ENCODE measurements at places on chromosomes 11 and 22.

DNA sequence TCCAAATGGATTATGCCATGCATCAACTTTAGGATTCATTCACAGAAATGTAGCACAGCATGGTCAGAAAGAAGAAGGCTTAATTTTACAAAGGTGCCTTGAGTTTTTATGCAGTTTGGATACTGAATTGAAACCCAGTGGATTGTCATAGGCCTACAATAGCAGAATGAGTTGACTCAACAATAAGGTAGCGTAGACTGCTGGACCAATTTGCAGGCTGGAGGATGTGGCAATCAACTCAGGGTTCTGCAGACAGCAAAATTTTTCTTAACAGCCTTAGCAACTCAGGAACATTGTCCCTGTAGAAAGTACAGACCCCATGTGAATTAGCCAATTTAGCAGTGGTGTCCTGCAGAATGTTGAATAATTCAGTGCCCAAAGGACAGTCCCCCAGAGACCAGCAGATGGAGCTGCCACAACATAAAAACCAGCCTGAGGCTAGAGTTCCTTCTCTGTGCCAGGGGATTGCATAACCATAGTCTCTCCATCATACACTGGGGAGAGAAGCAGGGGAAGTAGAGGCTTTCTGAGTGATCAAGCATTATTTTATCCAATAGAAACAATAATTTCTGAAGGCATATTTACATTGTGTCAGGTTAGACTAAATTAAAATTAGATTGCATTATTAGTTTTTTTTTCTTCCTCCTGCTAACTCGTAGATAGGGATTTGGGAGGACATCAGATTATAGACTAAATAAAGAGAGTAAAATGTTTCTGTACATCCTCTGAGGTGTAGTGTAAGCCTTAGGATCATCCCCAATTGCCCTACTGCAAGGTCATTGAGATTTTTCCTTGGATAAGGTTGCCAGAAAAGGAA lies 20.3 kb upstream of the MRPL17 start:
- no peak overlapping the region for H3K27ac ChIP-seq
- no peak overlapping the region for H3K4me3 ChIP-seq
- H3K27me3 ChIP-seq, result peaks cover 3% of the 10 kb centered on the region
- H3K36me3 ChIP-seq, result no peaks in the 10 kb centered on the region
- peaks cover 6% of the 10 kb centered on the region for H3K4me1 ChIP-seq
- no peak for DNase-seq

DNA sequence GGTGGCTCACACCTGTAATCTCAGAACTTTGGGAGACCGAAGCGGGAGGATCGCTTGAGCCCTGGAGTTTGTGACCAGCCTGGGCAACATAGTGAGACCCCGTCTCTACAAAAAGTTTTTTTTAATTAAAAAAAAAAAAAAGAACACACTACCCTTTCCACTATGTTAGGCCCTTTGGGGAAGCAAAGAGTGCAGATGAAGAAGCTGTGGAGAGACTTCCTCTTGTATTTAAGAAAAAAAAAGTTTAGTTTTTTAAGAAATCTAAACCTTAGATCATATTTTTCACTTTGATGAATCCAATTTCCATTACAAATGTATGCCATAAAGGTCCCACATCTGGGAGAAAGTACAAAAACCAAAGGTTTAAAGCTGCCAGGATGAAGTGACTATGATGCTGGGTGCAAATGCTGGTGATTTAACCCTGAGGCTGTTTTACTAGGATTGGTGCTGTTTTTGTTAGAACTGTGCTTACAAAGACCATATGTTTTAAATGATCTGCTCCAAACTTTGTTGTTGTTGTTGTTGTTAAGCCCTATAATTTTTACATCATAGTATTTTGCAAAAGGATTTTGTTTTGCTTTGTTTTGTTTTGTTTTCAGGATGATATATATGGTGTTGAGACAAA lies 28.9 kb upstream of the ACER3 start:
- no peaks in the 10 kb centered on the region for H3K4me1 ChIP-seq
- no peaks in the 10 kb centered on the region for H3K36me3 ChIP-seq
- no peak overlapping the region for H3K4me3 ChIP-seq
- H3K27me3 ChIP-seq, result no peaks in the 10 kb centered on the region

DNA sequence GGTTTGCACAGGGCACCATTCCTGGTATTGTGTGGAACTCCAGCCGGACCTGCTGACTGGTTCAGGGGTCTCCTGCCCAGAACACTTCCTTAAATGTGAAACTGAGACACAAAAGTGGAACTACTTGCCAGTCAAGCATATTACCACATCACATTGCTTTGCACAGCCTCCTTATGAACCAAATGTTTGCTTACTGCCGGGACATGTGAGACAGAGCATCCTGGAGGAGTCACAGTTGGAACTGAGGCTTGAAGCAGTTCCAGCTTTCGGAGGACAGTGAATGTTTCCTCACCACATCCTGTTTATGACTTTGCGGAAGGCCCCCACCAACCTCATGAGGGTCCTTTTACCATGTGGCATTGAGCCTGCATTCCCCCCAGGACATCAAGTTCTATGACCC lies 105.8 kb upstream of the ARHGAP42 start:
- H3K4me1 ChIP-seq, result peaks cover 2% of the 10 kb centered on the region
- no peak overlapping the region for H3K27ac ChIP-seq
- no peak for DNase-seq
- no peak overlapping the region for H3K4me3 ChIP-seq
- peaks cover 1% of the 10 kb centered on the region for H3K27me3 ChIP-seq

DNA sequence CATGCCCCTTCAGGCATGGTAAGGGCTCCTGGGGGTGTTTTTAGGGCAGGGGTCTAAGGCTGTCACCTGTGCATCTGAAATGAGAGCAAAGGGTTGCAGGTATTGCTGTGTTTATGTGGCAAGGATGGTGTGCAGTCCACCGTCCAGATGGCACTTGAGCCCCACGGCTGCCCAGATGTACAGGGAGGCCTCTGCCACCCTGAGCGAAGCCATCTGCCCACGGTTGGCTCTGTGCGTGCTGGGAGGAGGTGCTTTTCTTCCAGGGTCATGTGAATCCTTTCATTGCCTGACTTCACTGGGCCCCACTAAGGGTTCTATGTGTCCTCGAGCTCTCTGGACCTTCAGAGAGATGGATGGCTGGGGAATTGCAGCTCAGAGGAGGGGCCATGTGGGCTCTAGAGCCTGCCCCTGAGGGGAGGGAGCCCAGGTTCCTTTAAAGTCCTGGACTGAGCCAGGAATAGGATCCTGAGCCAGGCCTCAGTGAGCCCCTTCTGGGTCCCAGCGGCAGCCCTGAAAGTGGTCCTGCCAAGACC lies 89.9 kb downstream of the CTTN start:
- H3K27me3 ChIP-seq, result no peaks in the 10 kb centered on the region
- DNase-seq, result no peak
- no peak overlapping the region for H3K4me3 ChIP-seq
- H3K4me1 ChIP-seq, result no peaks in the 10 kb centered on the region
- H3K27ac ChIP-seq, result no peak overlapping the region

DNA sequence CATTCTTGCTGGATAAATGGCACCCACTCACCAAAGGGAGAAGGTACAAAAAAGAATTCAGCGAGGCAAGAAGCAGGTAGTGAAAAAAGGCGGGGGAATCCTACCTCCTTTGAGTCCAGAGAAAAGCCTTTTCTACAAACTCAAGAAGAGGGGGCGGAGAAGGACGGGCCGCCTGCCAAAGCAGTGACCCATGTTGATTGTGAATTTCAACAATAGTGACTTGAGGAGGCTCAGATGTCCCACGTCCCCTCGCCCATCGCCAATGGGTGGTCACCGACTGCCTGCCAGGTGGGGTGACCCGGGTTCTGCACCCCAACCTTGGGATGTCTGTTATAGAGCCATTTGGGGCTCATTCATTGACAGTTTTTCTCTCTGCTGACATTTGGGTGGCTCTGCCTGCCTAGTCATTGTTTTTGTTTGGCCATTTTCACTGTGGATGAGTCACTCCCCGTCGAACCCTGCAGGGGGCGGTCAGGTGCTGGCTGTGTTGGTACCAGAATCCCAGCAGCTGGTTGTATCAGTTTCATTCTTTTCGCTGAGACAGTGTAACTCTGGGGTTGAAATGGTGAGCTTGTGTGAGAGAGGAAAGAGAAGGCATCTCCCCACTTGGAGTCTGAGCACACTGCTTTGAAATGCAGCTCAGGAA lies 163.4 kb upstream of the NCAM1 start:
- peaks cover 52% of the 10 kb centered on the region for H3K4me1 ChIP-seq
- DNase-seq, result no peak
- no peak overlapping the region for H3K27ac ChIP-seq

- H3K4me1 ChIP-seq, result peaks cover 3% of the 10 kb centered on the region
- no peak overlapping the region for H3K4me3 ChIP-seq
- H3K27me3 ChIP-seq, result no peaks in the 10 kb centered on the region
- DNase-seq, result no peak
These were observed 441.6 kb downstream of the DYNC2H1 start for GRCh38 chr11:103550811-103551210.

DNA sequence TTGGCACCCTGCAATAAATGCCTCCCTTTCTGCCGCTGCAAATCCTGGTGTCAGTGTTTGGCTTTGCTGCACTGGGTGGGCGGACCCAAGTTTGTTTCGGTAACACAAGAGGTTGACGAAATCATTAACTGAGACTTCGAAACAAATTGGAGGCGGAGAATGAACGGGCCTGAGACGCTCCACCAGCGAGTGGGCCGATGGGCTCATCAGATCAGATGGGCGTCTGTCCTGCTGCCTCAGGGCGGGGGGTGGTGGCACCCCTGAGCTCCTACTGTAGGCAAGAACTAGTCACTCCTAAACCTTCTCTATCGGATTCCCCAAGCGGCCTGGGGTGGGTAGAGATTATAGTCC lies 918 bp upstream of the CAPN5 start:
- peaks cover 10% of the 10 kb centered on the region for H3K4me1 ChIP-seq
- peak overlapping the region; percentile 75 for H3K4me3 ChIP-seq
- H3K27me3 ChIP-seq, result no peaks in the 10 kb centered on the region
- peak overlapping the region; percentile 84 for H3K27ac ChIP-seq
- DNase-seq, result no peak
- H3K36me3 ChIP-seq, result no peaks in the 10 kb centered on the region

GRCh38 chr11:19164230-19164855 lies 37.4 kb downstream of the CSRP3 start:
- DNase-seq, result no peak
- H3K4me3 ChIP-seq, result no peak overlapping the region
- no peak overlapping the region for H3K27ac ChIP-seq
- no peaks in the 10 kb centered on the region for H3K27me3 ChIP-seq

- DNase-seq, result no peak
- no peaks in the 10 kb centered on the region for H3K36me3 ChIP-seq
- H3K27me3 ChIP-seq, result no peaks in the 10 kb centered on the region
- peaks cover 61% of the 10 kb centered on the region for H3K4me1 ChIP-seq
These were observed 50.5 kb downstream of the SCUBE1 start for GRCh38 chr22:43292630-43293018.

DNA sequence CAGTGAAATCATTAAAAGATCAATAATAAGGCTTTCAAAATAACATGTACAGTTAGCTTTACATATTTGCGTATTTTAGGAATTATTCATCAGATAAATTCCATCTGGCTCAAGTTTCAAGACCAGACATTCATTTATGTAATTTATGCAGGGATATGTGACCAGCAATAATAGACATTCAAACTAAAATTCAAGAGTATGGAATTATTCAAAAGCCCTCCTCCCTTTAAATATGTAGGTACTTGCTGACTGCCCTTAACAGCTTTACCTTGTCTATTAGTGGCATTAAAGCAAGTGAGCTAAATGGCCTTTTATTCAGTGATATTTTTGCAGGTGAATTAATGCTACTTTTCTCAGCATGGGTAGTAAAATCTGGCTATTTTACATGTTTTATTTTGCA lies 126.1 kb downstream of the LRRC4C start:
- H3K27me3 ChIP-seq, result peaks cover 4% of the 10 kb centered on the region
- H3K4me1 ChIP-seq, result no peaks in the 10 kb centered on the region
- no peak for DNase-seq
- no peaks in the 10 kb centered on the region for H3K36me3 ChIP-seq
- no peak overlapping the region for H3K4me3 ChIP-seq

GRCh38 chr11:2295971-2296912 lies 5.5 kb downstream of the C11orf21 start:
- no peaks in the 10 kb centered on the region for H3K36me3 ChIP-seq
- DNase-seq, result no peak
- no peak overlapping the region for H3K4me3 ChIP-seq
- H3K4me1 ChIP-seq, result peaks cover 3% of the 10 kb centered on the region
- peaks cover 36% of the 10 kb centered on the region for H3K27me3 ChIP-seq
- H3K27ac ChIP-seq, result no peak overlapping the region

GRCh38 chr11:116397602-116398084 lies 375.1 kb downstream of the BUD13 start:
- H3K4me1 ChIP-seq, result no peaks in the 10 kb centered on the region
- H3K36me3 ChIP-seq, result no peaks in the 10 kb centered on the region
- no peak overlapping the region for H3K4me3 ChIP-seq
- H3K27ac ChIP-seq, result no peak overlapping the region
- H3K27me3 ChIP-seq, result peaks cover 22% of the 10 kb centered on the region

DNA sequence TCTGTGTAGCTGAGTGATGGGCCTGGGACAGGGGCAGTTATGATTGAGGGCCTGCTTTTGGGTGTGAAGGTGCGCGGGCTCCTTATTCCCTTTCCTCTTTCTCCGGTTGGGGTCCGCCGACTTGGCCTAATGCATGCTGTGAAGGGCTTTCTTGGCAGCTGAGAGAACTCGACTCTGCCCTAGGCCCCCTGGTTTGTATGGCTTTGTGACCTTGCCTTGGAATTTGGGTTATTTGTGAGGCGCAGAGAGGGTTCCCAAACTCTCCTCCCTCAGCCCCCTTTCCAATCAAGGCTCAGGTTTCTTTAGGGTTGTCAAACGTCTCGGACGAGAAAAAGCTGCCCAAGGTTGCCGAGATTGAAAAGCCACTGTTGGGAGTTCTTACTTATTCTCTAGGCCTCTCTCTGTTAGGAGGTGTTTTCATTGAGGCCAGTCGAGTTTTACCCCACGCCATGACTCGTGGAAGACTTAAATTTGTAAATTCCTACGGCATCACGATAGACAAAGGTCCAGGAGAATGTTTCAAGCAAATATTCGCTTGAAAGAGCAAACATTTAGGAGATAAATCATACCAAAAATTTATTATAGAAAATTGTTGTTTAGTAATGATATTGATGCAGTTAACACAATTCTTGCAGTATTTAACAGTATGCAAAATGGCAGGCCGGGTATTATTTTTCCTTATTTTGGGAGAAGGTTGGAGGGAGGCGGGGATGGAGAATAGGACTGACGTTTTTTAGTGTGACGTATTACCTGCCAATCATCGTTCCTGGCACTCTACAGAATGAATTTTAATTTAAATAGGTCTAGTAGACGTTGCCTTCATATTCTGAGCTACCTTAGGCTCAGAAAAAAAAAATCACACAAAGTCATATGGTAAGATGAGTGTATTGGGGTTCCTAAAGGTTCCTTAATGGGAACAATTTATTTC lies 689 bp downstream of the PDHX start:
- no peaks in the 10 kb centered on the region for H3K27me3 ChIP-seq
- H3K4me1 ChIP-seq, result peaks cover 34% of the 10 kb centered on the region

DNA sequence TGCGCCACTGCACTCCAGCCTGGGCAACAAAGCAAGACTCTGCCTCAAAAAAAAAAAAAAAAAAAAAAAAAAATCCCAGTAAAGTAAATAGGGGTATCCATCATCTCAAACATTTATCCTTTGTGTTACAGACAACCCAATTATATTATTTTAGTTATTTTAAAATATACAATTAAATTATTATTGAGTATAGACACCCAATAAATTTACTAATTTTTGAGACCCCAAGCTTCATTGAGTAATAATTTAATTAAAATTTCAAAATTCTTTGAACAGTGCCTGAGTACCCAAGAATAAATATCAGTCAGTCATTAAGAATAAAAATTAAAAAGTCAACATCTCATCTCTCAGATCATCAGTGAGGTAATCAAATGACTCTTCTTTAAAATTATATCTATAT lies at the start of gene OR52N4:
OR52N4 (plus strand) TSS at position 301 of the 400 bp plus-strand sequence. CDS start 498 bp downstream, outside the sequence.
- H3K4me1 ChIP-seq, result no peaks in the 10 kb centered on the region
- no peak for DNase-seq
- H3K4me3 ChIP-seq, result no peak within 1 kb of the TSS
- H3K36me3 ChIP-seq, result no peaks in the 10 kb centered on the region
- H3K27ac ChIP-seq, result no peak within 1 kb of the TSS
- H3K27me3 ChIP-seq, result peaks cover 12% of the 10 kb centered on the region

Measured in mesothelial cell of epicardium (in vitro differentiated cells).